Stimulated activated CD4-positive, alpha-beta T cell treated with anti-CD3 and anti-CD28 coated beads, Interleukin-15, amount 100 ng/mL, for 1 hour (primary cell): ENCODE measurements at places on chromosomes 7 and 10.
A peak's percentile ranks its signal among the peaks of the same experiment; 100 is the strongest.

DNA sequence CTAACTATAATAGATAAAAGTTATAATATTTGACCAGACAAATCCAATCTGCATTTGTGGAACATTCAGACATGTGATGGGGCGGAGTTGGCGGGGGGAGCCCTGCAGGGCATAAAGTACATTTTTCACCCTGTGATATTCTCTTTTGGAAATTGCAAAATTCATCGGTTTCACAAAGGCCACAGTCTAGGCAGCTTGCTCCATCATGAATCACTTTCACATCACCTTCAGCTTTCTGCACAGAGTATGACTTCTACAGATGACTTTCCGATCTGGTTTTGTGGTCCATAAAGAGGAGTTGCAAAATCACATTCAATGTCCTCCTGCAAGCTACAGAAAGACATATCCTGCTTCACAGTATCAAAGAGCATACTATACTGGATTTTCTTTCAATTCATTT lies 51.4 kb upstream of the APBB1IP start:
- no peak for DNase-seq

DNA sequence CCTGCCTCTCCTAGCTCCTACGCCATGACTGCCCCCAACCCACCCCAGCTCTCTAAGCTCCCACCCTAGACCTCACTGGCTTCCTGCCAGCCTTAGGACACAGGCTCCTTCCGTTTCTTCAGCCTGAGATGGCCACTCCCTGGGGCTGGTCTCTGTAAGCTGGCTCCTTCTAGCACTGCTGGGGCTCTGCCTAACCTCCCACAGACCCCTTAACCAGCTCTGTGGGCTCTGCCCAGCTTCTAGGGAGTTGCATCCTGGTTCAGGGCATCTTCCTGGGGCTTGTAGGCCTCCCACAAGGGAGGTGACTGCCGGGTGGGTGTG lies 478.6 kb upstream of the KLF6 start:
- no peak for DNase-seq

DNA sequence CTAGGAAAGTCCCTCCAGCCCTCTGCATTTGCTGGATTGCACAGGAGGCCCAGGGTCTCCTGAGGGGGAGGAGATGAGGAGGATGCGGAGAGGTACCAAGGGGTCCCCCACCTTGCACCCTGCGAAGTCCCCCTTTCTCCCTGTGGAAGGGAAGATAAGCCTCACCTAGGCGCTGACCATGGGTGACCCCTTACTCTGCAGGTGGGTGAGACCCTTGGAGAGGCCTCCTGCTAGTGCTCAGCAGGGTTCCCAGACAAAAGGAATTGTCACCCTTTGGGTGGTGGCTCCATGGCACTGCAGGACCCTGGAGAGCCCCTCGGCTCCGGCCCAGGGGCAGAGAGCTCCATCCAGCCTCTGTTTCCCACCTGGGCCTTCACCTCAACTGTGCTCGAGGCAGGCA lies 107.0 kb upstream of the RET start:
- no peak for DNase-seq

- DNase-seq = no peak
Measured at GRCh38 chr10:43375401-43376020, 4.1 kb downstream of the FXYD4 start.

DNA sequence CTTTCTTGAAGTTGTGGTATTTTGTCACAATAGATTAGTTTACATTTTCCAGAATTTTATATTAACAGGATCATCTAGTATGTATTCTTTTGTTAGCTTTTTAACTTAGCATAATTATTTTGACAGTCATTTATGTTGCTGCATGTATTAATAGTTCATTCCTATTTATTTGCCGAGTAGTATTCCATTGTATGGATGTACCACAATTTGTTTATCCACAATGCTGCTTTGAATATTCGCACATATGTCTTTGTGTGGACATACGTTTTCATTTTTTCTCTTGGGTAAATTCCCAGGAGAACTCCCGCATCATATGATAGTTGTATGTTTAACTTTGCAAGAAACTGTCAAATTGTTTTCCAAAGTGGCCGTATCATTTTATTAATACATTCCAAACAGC lies 115.7 kb downstream of the CPEB3 start:
- DNase-seq = no peak

- DNase-seq = no peak
Measured at GRCh38 chr10:107826171-107826570, 661.7 kb upstream of the SORCS1 start.

DNA sequence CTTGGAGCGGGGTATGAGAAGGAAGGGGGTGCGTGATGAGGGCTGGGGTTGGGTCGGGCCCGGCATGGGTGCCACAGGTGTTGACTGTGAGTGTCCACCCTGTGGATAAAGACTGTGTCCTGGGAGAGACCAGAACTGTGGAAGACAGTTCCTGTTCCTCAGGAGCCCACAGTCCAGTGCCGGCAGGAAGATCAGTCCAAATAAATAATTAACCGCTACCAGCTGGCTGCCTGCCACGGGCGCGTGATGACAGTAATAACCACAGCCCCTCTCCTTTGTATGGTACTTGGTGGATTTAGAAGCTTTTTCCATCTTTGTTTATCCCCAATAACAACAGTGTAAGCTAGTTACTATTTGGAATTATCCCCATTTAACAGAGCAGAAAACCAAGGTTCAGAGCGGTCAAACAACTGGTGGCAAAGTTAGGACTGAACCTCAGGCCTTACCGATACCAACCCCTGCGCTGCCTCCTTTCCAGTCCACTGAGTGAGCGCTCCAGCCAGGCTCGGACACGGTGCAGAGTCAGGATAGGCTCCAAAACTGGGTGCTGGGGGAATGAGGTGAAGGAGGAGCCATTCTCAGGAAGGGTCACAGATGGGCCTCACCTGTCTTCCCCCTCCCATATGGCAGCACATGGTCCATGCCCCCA lies 5.1 kb downstream of the ZMIZ1 start:
- DNase-seq = no peak

DNA sequence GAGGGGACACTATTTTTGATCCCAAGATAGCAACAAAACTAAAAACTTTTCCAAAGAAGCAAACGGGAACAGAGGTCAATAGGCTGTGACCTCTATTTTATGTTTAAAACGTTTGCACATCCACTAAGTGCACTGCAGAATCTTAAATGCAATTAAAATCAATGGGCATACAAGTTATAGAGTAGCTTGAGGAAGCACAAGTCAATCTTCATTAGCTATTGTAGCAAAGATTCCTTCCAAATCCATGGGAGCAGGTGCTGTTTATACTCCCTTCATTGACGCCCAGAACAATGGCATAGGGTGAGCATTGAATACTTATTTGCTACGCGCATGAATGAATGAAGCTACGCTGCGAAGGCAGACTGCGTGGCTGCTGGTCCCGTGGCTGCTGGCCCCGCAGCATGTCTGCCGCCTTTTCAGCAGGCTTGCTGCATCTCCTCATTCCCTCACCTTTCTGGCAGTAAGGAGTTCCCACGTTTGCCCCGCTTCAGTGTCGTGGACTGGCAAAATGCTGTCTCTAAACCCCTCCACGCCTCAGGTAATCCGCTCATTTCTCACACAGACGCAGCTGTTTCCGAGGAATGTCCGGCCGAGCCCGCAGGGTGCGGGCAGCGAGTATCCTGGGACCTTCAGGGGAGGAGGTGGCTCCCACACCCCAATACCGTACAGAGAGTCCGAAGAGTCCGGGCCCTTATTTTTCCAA lies 754 bp upstream of the PHYHIPL start:
- no peak for DNase-seq

GRCh38 chr7:17071866-17072265 lies 190.1 kb upstream of the AGR3 start:
- no peak for DNase-seq

DNA sequence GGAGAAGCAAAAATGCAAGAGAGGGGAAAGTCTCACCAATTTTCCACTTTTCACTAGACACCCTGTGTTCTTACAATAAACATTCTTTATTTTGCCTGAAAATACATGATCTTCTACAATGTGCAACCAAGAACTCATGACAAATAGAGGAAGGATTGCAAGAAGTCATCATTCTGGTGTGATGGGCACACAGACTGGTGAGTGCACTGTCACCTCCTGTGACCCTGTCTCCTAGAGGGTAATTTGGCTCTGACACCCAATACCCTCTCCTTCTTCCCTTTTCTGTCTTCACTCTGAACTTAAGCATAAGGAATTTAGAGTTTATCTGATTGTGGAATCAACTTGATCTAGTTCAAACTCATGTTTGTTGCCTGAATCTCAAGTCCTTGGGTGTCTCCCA lies 153.7 kb downstream of the SH2D4B start:
- no peak for DNase-seq

DNA sequence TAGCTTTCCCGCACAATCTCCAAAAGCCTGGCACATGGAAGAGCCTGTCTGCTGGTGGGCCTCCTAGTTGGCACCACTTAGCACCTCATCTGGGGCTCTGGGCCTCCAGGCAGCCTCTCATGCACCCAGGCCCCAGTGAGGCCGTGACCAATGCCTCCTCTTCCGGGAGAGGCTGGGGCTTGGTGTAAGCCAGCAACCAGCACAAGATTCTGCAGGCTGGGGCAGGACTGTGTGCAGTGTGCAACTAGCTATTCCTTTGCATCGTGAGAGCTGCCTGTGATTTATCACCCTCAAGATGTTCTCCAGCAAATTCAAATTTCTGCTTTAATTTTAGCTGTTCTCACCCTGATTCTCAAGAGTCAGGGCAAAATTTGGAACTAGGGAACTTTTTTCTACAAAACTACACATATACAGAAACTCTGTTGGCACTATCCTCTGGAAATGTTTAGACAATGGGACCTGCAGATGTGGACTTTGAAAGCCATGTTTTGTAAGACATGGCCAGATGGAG lies 603.7 kb upstream of the MKI67 start:
- DNase-seq = no peak

GRCh38 chr10:49083261-49083660 lies 32.1 kb downstream of the VSTM4 start:
- no peak for DNase-seq

DNA sequence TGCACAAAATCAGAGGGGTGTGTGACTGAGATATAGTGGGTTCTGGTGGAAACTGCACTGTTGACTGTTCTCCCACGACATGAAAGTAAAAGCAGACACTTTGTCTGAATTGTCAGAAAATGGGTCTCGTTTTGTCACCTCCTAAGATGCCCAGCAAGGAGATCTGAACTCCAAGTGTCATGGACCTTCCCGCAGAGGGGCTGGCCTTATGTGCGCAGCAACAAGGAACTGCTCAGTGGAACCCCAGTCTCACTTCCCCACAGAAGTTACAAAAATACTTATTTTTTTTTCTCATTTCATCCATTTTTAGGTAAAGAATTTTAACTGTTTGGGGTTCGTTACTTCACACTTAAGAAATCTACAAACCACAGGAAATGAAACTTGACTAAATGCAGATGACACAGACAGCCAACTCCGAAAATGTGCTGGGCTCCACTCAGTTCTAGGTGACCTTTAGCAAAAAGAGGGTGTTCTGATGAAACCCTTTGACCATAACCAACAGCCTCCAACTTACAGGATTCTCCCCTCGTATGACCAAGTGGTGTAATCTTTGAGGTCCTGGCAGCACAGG lies 115.0 kb downstream of the FAM107B start:
- peak; percentile 8 for DNase-seq

- no peak for DNase-seq
Measured at GRCh38 chr7:1474736-1475135, 15.5 kb upstream of the MICALL2 start.

GRCh38 chr10:83943920-83944319 lies 195.4 kb upstream of the GHITM start:
- no peak for DNase-seq

- no peak for DNase-seq
Measured at GRCh38 chr10:81680359-81680758, 194.6 kb upstream of the NRG3 start.

DNA sequence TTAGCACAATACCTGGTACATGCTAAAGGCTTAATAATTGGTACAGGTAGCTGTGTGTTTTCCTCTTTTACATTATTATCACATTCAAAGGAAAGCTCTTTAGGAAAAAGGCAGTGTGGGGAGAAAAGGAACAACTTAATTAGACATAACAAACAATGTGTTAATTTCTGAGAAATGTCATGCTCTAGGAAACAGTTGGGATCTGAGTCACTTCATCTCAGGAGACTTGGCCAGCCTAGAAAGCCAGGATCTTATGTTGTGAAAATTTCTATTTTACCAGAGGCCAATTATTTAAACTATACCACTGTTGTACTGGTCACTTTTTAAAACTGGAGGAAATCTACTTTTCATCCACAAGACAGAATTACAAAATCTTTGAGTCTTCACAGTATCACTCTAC lies 39.6 kb downstream of the ARMH3 start:
- DNase-seq = no peak

DNA sequence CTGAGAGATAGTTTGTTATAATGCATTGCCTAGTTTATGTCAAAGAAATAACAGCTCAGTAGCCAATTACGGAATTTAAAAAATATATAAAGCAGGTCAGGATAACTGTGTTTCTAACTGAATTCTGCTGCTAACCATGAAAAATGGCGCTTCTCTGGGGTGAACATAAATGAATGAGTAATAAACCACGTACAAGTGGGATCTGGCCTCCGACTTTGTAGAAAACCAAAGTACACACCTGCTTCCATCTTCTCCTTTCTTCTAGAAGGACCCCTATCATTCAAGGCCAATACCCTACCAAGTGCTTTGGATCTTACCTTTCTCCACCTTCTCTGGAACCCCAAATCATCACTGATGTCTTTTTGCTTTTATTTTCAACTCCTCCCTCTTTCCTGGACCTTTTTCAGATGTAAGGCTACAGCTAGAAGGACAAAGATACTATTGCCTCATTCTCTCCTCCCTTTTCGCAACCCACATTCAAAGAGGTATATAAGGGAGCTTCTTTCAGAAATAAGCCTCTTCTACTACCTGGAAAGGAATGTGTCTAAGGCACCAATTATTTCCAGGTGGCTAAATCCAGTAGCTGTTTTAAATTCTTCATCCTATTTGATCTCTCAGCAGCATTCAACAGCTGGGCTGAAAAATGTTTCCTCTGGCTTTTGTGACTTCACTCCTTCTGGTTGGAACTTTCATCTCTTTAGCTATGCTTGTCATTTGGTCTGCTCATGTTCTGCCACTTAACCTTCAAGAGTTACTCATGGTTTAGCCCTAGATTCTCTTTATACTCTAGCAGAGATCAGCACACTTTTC lies 37.7 kb downstream of the NAMPT start:
- no peak for DNase-seq

- no peak for DNase-seq
Measured at GRCh38 chr10:126243306-126243705, 145.0 kb downstream of the ADAM12 start.

DNA sequence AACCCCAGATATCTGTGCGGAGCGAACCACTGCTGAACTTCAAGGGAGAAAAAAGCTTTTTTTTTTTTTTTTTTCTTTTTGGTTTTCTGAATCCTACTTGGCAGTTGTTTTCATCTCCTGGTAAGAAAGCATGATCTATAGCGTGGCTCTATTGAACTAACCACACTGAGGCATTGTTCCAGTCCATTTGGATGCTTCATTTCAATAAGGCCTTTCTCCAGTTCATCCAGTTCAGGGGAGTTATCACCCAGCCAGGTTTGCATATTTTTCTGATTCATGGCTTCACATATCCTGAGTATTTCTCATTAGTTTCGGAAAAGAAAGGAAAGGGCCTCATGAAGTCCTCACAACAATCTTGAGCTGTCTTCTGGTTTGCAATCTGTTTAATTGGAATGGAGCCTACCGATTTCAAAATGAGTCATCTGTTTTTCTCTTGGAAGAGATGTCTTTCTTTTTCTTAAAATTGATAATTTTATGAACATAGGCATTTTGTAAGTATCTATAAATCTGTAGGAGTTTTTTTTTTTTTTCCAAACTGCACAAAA lies 93.1 kb upstream of the STEAP4 start:
- no peak for DNase-seq

GRCh38 chr7:103821092-103821491 lies 168.4 kb downstream of the RELN start:
- DNase-seq = no peak
